ENCODE measurements at places on chromosomes 6 and 20. TPM values are rescaled to one million over a fixed set of nuclear protein-coding genes. Genes with fewer than 3 reads are reported as not detected.

DNA sequence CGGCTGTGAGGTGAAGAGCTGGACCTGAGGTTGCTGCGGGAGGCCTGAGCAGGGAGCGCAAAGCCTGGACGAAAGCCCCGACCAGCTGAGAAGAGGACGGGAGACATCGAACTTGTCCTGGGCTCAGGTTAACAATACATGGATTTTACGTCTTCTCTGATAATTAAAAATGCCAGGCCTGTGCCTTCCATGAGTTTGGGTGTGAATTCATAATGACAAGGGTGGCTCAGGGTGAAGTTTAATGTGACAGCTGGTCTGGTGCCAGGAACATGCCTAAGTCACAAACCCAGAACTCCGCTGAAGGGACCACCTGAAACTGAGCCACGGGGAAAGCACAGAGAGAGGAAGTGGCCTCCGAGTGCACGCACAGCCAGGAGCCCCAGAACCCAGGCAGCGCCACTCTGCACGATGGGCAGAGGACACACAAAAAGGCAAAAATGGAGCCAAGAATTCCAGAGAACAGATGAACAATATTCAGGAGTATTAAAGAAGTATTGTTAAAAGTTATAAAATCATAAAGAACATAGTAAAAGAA is 150.1 kb upstream of the RPS6KA2 start:
- H3K4me3 ChIP-seq = no peak overlapping the region
- no peak overlapping the region for H3K27ac ChIP-seq

DNA sequence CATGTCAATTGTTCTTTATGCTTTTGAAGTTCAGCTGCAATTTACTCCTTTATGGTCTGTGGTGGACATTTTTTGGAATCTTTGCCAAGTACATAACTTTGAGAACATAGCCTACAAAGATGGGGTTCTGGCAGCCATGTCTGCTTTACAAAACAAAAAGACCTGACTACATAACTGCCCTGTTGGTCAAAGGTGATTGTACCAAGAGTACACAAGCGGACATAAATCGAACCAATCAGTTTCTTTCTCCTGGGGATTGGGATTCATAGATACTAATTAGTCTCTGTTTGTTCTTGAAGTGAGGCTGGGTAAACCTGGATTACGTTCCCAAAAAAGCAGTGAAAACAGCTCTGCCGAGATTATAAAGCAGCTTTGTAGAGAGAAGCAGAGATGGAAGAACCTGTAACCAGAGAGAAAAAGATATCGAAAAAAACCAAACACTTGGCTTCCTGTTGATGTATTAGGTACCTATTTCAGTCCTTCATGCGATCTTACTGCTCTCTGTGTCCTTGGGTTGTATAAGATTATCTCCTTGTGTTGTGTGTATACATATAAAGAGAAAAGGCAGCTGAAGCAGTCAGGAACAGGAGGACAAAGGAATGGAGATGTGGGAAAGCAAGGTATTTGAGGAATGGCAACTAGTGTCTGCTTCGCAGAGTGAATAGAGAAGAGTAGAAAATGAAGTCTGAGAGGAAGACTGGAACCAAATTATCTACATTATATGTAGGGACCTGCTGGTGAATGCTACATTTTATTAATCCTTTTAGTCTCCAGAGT is 2.7 kb upstream of the ZFAND3 start:
- H3K36me3 ChIP-seq = no peaks in the 10 kb centered on the region
- no peak overlapping the region for H3K4me3 ChIP-seq
- no peaks in the 10 kb centered on the region for H3K27me3 ChIP-seq

DNA sequence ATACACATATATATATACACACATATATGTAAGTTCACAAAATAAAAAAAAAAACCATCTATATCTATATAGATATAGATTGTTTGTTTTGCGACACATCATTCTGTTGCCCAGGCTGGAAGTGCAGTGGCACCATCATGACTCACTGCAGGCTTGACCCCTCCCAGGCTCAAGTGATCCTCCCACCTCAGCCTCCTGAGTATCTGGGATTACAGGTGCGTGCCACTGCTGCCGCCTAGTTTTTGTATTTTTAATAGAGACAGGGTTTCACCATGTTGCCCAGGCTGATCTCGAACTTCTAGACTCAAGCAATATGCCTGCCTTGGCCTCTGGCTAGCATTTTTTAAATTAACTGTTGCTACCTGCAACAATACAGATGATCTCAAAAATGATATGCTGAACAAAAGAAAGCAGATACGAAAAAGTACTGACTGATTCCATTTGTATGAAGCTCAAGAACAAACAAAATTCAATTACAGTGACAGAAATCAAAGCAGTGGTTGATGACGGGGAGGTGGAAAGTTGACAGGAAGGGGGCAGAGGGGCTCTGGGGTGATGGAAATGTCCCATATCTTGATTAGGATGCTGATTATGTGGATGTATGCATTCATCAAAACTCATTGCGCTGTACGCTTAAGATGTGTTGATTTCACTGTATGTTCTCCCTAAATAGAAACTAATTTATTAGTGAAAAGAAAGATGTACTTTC is 49.6 kb downstream of the ATXN1 start:
- H3K27ac ChIP-seq = peak overlapping the region; percentile 82
- H3K4me1 ChIP-seq = peaks cover 9% of the 10 kb centered on the region
- no peaks in the 10 kb centered on the region for H3K36me3 ChIP-seq
- H3K27me3 ChIP-seq = no peaks in the 10 kb centered on the region
- DNase-seq = no peak

Gene SPATA25
- 8.4 TPM for total RNA-seq

DNA sequence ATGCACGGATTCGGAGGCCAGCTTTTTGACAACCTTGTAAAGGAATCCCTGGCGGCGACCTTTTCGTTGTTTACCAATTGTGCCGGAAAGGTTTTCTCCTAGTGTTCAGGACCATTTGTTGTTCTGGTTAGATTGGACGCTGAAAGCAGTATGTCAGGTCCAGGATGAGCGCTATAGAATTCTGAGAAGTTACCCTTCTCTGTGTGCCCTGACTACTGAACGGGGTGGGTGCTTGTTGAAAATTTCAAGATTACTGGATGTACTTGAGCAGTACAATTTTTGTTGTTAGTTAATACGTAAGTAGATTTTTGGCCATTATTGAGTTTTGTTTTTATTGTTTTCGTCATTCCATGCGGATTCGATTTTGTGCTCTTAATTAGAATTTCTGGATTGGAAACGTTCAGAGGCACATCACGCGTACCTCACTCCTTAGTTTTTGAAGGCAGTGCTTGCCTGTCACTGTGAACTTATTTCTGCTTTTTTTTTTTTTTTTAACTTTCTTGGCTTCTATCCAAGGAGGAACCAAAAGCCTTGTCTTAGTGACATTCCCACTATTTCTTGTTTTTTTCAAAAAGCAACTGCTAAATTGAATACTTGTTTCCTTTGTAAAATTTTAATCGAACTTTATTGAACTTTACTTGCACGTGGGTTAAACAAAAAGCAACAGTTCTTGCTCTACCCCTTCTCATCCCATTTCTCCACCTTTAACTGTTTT is 898 bp downstream of the XRN2 start:
- H3K36me3 ChIP-seq = no peaks in the 10 kb centered on the region
- H3K27me3 ChIP-seq = no peaks in the 10 kb centered on the region
- peak overlapping the region; percentile 97 for H3K27ac ChIP-seq
- H3K4me1 ChIP-seq = peaks cover 17% of the 10 kb centered on the region
- peak overlapping the region; percentile 99 for H3K4me3 ChIP-seq

Gene CNR1
- total RNA-seq = 11.4 TPM

GRCh38 chr20:8066662-8067061 is 47.1 kb upstream of the TMX4 start:
- H3K4me1 ChIP-seq = no peaks in the 10 kb centered on the region
- H3K36me3 ChIP-seq = no peaks in the 10 kb centered on the region
- no peak overlapping the region for H3K27ac ChIP-seq

DNA sequence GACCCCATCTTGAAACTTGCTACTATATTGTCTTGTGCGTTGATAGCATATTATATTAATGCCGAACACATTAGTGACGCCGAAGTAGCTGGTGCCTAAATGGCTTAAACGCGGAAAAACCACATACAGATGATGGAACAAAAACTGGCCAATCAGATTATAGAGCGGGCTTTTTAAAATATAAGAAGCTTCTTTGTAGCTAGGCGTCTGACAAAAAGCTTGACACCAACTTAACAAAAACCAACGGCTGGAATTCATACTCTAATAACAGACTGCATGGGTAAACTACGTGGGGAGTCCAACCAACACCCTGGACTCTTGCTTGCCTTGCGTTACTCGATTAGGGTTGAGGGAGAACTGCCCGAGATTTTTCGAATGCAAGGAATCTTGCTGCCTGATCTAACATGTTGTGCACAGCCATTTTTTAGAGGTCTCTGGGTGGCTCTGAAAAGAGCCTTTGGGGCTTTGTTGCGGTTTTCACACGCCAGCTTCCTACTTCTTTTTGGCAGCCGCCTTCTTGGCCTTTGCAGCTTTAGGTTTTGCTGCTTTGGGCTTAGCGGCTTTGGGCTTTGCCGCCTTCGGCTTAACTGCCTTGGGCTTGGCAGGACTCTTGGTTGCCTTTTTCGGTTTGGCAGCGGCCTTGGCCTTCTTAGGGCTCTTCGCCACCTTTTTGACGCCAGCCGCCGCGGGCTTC is 45.7 kb downstream of the OR2B2 start:
- no peak overlapping the region for H3K4me3 ChIP-seq
- no peaks in the 10 kb centered on the region for H3K36me3 ChIP-seq
- H3K4me1 ChIP-seq = peaks cover 32% of the 10 kb centered on the region
- no peak for DNase-seq

Gene TMEM151B
- total RNA-seq = not detected

- no peaks in the 10 kb centered on the region for H3K4me1 ChIP-seq
- H3K27ac ChIP-seq = no peak overlapping the region
- no peak for DNase-seq
- H3K4me3 ChIP-seq = no peak overlapping the region
- no peaks in the 10 kb centered on the region for H3K36me3 ChIP-seq
Observed at GRCh38 chr20:39623584-39624234, 661.6 kb downstream of the DHX35 start.

GRCh38 chr6:122734529-122735395 is 44.8 kb upstream of the FABP7 start:
- H3K4me3 ChIP-seq = no peak overlapping the region
- no peaks in the 10 kb centered on the region for H3K4me1 ChIP-seq
- DNase-seq = no peak
- H3K27ac ChIP-seq = no peak overlapping the region

DNA sequence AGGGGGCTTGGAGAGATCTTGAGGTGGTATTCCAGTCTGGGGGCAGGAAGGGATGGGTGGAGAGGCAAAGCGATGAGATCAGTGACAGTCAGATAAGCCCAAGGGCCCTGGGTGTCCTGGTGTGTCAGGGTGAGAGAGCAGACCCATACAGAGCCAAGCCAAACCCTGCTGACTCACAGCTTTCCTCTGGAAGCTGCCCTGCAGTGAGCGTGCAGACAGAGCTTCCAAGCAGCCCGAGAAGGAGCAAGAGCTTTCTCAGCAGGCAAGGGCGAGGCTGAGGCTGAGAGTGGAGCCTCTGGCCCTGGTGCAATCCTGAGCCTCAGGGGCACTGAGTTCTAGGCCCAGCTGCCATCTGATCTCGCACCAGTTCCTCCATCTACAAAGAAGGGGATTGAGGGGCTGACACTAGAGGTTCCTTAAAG is 91.1 kb upstream of the HIVEP1 start:
- DNase-seq = no peak
- no peaks in the 10 kb centered on the region for H3K27me3 ChIP-seq

Gene ENPP1
- 2.4 TPM for total RNA-seq

Gene BIRC7
- total RNA-seq = not detected

- H3K36me3 ChIP-seq = no peaks in the 10 kb centered on the region
- peak overlapping the region; percentile 5 for H3K4me3 ChIP-seq
- no peaks in the 10 kb centered on the region for H3K4me1 ChIP-seq
- peak; percentile 82 for DNase-seq
- peak overlapping the region; percentile 19 for H3K27ac ChIP-seq
- H3K27me3 ChIP-seq = no peaks in the 10 kb centered on the region
Observed at GRCh38 chr20:52972965-52973819, 1.0 kb downstream of the TSHZ2 start.

Gene WFDC5
- total RNA-seq = 0.57 TPM

Gene FAM135A
- total RNA-seq = 13.7 TPM

DNA sequence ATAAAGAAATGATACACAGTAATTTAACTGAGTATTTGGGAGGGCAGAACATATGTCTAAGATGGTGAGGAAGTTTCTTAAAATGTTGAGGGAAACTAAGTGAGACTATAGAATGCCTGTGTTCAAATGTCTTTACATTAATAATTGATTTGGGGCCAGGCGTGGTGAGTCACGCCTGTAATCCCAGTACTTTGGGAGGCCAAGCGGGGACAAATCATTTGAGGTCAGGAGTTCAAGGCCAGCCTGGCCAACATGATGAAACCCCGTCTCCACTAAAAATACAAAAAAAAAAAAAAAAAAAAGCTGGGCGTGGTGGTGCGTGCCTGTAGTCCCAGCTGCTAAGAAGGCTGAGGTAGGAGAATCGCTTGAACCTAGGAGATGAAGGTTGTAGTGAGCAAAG is 66.7 kb downstream of the THEMIS start:
- no peak overlapping the region for H3K27ac ChIP-seq
- peaks cover 3% of the 10 kb centered on the region for H3K4me1 ChIP-seq
- H3K4me3 ChIP-seq = no peak overlapping the region
- DNase-seq = no peak

Gene NKX2-2
- total RNA-seq = not detected

Gene PTK6
- 5.8 TPM for total RNA-seq

DNA sequence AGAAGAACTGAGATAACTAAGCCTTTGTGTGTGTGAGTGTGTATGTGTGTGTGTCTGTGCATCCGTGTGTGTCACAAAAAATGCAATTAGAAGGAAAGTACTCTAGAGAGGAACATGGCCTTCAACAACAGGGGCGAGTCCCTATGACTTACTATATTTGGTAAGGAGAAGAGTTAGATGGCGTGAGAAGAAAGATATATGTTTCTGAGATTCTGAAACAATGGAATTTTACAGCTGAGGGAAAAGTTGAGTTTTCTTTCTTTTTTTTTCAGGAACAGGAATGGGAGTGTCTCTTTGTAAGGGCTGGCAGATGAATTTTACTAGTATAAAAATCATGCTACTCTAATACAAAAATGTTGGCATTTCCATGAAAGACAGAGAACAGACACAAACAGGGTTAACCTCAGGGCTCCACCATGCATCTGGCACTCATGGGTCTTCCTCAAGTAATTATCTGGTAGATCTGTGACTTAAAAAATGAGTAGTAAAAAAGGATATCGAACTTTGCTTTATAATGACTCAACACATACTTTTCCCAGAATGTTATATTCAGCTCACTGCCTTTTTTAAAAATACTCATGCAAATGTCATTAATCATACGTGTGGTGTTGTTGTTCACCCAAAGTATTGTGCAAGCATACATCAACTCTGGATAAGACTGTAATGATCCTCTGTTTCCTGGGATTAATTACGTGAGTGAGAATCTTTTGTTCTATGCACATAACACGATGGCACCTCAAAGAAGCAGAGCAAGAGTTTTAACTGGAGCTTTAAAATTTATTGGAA is 12.8 kb upstream of the SASH1 start:
- H3K36me3 ChIP-seq = no peaks in the 10 kb centered on the region
- peaks cover 12% of the 10 kb centered on the region for H3K4me1 ChIP-seq
- no peak for DNase-seq
- no peak overlapping the region for H3K4me3 ChIP-seq
- H3K27ac ChIP-seq = no peak overlapping the region

GRCh38 chr6:81683912-81684311 is 68.6 kb downstream of the TENT5A start:
- H3K27me3 ChIP-seq = no peaks in the 10 kb centered on the region
- H3K4me1 ChIP-seq = no peaks in the 10 kb centered on the region

Gene HSPA1L
- total RNA-seq = 2.1 TPM
